ENCODE measurements at places on chromosomes 3 and 15.

GRCh38 chr3:32460031-32460749 lies 42.5 kb downstream of the CMTM6 start:
- DNase-seq = no peak

DNA sequence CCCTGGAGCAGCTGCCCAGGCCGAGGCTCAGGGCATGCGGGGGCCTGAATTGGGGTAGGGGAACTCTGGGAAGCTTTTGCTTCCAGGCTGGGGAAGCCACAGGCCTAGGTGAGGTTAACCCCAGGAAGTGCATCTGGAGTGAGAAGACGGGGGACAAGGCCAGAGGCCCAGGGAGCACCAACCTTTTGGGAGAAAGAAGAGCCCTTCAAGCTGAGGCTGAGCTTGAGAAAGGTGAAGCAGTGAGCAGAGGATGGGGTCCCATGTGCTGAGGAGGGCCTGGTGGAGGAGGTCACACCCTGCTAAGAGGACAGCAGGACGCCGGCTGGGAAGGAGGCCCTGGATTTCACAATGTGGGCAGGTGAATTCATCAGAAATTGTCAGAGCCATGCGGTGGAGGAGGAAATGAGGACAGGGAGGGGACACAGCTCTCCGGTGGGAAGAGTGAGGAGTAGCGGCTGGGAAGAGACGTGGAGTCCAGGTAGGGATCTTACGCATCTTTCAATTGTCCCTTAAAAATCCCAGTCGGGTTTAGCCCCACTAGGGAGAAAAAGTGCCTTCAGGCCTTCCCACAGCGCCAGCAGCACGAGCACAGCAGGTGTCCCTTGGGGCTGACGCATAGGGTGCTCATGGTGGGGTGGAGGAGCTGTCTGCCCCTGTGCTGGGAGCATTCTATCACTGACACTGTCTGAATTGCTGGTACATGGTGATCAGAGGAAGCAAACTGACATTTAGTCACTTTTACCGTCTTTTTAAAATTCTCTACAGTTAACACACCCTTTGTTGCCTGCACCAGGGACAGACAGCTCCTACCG lies 50.9 kb downstream of the HCN4 start:
- DNase-seq = no peak

DNA sequence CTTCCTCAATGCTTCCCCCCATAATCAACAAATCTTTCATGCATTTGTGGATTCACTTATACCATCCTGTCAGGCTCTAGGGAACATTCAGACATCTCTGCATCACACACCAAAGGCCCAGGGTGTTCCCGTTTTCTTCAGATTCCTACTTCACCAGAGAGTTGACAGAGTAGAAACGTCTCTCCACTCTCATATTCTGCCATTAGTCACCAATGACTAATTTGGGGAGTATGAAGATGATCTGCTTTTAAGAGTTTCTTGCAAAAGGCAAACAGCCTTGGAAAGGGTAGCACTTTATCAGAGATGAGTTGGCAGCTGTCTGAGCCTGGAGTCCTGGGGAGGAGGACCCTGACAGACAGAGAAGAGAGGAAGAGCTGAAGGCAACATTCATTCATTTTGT lies 55.8 kb upstream of the DGKG start:
- DNase-seq = no peak

DNA sequence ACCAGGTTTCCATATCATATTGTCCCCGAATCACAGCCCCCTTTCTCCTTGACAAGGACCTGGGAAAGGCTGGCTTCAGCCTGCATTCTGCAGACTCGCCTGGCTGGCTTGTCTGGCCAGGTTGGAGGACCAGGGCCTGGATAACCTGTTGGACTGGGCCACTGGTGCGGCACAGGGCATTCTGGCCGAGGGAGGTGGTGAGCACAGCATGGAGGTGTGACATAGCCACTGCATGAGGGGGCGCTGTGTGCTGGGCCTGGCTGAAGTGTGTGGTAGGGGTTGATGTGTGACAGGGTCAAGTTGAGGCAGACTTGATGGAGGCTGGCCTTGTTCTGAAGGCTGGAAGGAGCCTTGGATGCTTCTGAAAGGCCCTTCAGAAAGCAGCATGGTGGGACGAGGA lies 2.9 kb downstream of the ESYT3 start:
- DNase-seq = no peak

DNA sequence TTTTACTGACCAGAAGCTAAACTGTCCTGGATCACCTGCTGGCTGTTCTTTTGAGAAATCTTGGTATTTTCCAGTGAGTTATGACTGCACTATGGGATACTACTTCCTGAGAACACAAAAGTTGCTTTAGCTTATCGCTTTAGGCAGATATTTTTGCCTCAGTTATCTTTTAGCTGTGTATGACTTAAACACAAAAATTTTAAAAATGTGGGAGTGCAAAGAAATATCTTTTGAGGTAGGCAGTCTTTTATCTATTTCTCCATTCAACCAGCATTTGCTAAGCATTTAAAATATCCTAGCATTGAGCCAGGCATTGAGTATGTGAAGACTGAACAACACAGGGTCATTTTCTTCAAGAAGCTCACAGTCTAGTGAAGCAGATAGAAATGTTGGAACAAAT lies 981.9 kb downstream of the FHIT start:
- no peak for DNase-seq

- no peak for DNase-seq
Observed at GRCh38 chr3:43736558-43737440, 46.1 kb downstream of the ABHD5 start.

- DNase-seq = no peak
Observed at GRCh38 chr3:159029306-159030026, 227.6 kb downstream of the MFSD1 start.

DNA sequence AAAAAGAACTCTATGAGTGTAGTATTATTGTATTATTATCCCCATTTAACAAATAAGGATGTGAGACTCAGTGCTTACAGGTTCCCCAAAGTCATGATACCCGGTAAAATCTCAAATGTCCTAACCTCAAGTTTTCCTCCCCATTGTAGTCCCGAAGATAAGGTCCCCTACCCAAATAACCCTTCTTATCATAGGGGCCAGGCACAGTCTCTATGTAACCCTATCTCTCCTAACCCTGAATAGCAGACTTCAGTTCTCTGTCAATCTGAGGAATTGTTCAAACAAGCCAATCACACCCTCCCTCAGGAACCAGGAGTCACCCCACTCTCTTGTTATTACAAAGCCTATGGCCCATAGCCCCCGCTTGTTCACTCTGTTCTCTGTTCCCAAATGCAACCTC lies 10.5 kb upstream of the SUSD5 start:
- DNase-seq = no peak

Data from pons (tissue), 1 donor.